Activated CD8-positive, alpha-beta T cell treated with anti-CD3 and anti-CD28 coated beads, Interleukin-2, amount 10 ng/mL, durations not matched to agents 7 days and 5 days (primary cell): ENCODE measurements at places on chromosomes 1 and 21.

DNA sequence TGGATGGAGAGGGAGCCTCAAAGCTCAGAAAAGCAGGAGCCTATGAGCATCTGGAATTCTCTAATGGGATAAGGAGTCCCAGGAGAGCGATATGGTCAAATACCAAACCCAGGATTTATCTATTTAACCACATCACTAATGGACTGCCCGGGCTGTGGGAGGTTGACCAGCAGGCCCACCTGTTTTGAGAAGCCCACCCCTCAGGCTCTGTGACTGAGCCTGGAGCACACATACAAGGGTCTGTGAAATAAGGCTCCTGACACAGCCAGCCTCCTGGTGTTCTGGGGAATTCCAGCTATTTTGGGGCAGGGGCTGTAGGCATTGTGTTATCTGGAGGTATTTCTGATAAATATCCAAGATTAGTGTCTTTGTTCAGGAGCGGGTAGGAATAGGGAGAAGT, 132.0 kb upstream of the C1orf21 start:
- DNase-seq = no peak
- no peaks in the 10 kb centered on the region for H3K27me3 ChIP-seq
- H3K4me1 ChIP-seq = no peaks in the 10 kb centered on the region
- no peak overlapping the region for H3K4me3 ChIP-seq
- H3K27ac ChIP-seq = no peak overlapping the region

DNA sequence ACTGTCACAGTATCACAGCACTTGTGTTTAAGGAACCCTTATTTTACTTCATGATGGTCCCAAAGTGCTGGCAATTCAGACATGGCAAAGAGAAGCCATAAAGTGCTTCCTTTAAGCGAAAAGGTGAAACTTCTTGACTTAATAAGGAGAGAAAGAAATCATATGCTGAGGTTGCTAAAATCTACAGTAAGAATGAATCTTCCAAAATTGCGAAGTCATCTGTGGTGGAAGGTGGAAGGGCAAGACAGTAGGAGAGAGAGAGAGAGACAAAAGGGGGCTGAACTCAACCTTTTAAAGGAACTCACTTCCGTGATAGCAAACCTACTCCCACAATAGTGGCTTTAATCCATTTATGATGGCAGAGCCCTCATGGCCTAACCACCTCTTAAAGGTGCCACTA, 19.3 kb upstream of the AADACL3 start:
- no peaks in the 10 kb centered on the region for H3K4me1 ChIP-seq

GRCh38 chr1:234559152-234559901, 50.7 kb downstream of the IRF2BP2 start:
- no peaks in the 10 kb centered on the region for H3K27me3 ChIP-seq
- H3K4me3 ChIP-seq = no peak overlapping the region
- H3K27ac ChIP-seq = no peak overlapping the region
- H3K36me3 ChIP-seq = no peaks in the 10 kb centered on the region
- DNase-seq = no peak

DNA sequence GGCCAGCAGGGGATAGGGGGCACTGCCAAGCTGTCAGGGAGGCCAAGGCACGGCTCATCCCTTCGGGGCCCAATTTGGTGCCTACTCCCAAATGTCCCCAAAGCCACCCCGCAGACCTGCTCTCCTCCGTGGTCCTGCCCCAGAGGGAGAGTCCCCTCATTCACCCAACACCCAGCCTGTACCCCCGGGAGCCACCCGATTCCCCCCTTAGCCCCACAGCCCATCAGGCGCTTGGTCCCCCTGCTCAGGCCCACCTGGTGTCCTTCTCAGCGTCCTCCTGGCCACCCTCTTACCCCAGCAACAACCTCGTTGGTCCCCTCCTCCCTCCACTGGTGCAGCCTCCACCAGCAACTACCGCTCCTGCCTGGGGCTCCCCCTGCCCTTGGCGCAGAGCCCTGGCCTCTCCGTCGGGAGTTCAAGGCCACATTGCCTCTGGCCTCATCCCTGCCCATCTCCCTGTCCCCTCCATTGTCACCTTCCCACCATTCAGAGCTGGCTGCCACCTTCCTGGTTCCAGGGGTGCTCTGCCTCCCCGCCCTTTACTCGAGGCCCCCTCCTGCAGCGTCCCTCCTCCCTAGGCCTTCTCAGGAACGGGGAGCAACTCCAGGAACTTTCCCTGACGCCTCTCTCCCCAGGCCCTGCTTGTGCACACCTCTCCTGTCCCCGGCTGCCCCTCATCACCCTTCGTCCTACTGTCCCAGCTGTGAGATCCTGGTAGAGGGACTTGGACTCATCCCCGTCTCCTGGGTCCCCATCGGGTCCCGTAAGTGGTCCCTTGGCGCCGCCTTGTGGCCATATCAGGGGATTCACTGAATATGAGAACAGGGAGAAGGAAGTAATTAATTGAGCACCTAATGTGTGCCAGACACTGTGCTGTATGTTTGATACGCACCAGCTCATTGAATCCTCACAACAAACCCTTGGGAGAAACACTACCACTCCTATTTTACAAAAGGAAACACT, 73.9 kb downstream of the RAP1GAP start:
- H3K27ac ChIP-seq = no peak overlapping the region
- no peak overlapping the region for H3K4me3 ChIP-seq
- no peaks in the 10 kb centered on the region for H3K4me1 ChIP-seq
- no peaks in the 10 kb centered on the region for H3K36me3 ChIP-seq
- peak; percentile 72 for DNase-seq

DNA sequence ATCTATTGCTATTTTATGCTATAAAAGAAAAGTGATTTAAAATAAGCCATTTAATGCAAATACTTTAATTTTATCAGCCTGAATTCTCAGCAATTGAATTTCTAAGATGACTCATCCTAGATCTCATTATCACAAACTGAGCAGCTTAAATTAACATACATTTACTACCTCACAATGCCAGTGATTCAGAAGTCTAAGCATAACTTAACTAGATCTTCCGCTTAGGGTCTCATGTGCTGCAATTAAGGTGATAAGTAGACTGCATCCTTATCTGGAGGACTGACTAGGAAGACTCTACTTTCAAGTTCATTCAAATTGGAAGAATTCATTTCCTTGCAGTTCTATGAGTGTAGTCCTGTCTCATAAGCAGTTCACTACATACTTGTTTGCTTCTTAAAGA, 286.6 kb downstream of the COL11A1 start:
- no peak overlapping the region for H3K27ac ChIP-seq
- H3K4me3 ChIP-seq = no peak overlapping the region
- no peaks in the 10 kb centered on the region for H3K4me1 ChIP-seq
- H3K27me3 ChIP-seq = no peaks in the 10 kb centered on the region
- H3K36me3 ChIP-seq = no peaks in the 10 kb centered on the region
